ENCODE measurements at places on chromosomes 2 and 18.

DNA sequence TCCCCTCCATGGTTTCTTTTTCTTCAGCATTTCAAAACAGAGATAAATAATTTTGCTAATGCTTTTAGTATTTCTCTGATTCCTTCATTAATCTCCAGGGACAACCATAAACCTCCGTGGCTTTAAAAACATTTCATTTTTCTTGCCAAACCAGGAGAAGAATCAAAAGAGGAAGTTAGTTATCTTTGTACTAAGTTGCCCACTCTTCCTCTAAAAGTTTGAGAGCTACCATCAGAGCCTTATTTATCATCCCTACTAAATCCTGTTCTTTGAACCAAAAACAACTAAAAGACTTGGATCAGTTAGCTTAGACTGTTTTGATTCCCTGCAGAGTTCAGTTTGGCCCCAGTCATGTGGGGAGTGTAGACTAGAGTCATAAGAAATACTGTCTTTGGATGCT, 208.4 kb downstream of the SETBP1 start:
- no peak for DNase-seq

DNA sequence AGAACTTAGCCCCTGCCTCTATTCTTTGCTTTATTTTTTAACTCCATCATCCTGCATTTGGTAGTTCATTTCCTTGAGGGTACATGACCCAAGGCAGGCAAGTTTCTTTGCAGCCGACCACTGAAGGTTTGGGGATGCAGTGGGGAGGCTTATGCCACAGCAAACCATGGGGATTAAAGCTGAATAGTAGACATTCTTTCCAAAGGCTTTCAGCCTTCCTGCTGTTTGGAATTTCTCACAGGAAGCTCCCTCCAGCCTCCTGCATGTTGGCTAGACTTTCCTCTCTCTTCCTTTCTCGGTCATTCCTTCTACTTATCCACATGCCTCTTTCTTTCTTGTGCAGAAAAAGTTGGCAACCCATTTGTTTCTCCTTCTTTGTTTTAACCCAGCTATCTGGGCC, 77.3 kb downstream of the SOCS6 start:
- DNase-seq: no peak

GRCh38 chr18:50638016-50638883, 78.4 kb downstream of the MAPK4 start:
- no peak for DNase-seq

- DNase-seq: no peak
These were observed 26.1 kb upstream of the SYT4 start for GRCh38 chr18:43303376-43303775.

DNA sequence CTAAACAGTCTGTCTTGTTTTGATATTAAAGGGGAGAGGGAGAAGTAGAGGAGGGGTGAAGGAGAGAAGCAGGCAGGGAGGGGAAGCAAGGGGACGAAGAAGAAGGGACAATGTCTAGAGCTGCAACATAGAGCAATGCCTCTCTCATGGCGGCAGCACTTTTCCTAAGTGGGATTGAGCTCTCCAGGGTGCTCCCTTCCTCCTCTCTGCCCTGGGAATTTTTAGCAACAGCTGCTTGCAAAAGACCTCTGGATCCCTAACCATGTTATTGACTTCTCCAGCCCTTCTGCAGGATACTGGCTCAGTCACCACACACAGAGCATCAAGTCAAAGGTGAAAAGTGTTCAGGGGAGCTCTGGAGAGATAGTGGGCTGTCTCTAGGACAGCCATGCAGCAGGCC, 734.9 kb downstream of the EPHA4 start:
- DNase-seq: no peak
